HS-5 (cell line): ENCODE measurements at places on chromosomes 5 and 9.

DNA sequence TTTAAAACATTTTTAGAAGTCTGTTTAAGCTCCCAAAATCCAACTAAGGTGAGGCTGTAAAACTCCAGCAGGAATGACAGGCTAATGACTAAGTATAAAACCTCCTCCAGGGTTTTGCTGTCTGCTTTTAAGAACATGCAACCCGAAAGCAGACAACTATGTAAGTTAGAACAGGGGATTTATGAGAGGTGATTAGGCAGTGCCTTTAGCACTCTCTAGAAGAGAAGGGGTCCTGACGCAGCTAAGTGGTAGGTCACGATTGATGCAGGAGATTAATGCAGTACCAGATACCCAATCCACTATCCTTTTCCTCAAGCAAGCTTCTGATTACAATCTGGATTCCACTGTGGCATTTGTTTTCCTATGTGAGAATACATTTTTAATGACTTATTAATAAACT is 25.9 kb downstream of the HOMER1 start:
- DNase-seq = no peak

DNA sequence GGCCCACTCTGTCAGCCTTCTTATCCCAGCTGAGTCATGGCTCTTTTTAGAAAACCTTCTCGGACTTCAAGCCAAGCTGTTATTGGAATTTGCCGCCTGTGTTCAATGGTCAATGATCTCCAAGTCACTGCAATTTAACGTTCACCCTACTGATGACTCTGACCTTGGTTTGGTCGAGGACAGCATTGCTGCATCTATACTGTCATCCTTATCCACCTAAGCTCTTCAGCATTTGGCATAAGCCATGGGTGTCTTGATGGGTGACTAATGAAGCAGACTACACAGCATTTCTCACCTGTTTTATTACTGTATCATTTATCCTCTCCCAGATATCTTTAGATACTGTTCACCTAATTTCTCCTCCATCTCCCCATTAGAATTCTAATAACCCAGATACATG is 5.6 kb upstream of the HSPB3 start:
- no peak for DNase-seq

GRCh38 chr9:128892221-128892921 is 10.4 kb downstream of the LRRC8A start:
- no peak for DNase-seq

- no peak for DNase-seq
Measured at GRCh38 chr9:119905724-119906123, 536.5 kb upstream of the BRINP1 start.

GRCh38 chr5:150172556-150172955 is 6.0 kb downstream of the CDX1 start:
- DNase-seq = no peak

GRCh38 chr9:21708260-21708711 is 94.2 kb upstream of the MTAP start:
- no peak for DNase-seq

DNA sequence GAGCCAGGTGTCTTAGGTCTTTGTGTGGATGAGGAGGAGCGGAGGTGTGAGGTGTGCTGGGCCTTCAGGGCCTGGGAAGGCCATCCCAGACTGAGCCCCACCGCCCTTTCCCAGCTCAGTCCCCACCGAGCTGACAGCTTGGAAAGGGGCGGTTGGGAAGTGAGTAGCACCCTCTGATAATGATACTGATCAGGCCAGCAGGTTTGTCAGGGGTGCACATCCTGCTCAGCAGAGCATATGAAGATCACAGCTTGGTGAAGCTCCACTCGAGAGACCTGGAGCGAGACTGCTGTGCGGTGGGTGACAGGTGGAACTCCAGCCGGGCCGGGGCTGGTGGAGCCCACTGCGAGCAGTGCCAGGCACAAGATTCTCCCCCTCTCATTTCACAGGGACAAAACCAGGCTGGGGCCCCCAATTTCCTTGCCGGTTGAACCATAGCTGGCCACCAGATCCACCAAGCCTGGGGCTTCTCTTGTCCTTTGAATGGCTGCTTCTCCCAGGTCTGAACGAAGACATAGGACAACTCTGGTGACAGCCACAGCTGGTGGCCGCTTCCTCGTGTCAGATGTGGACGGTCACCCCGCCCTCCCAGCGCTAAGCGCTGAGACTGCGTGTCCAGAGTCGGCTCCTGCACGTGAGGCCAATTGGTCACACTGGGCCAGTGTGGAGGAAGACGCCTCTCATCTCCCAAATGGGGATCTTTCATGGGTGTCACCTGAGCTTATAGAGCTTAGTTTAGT is 8.3 kb downstream of the QRFP start:
- no peak for DNase-seq

DNA sequence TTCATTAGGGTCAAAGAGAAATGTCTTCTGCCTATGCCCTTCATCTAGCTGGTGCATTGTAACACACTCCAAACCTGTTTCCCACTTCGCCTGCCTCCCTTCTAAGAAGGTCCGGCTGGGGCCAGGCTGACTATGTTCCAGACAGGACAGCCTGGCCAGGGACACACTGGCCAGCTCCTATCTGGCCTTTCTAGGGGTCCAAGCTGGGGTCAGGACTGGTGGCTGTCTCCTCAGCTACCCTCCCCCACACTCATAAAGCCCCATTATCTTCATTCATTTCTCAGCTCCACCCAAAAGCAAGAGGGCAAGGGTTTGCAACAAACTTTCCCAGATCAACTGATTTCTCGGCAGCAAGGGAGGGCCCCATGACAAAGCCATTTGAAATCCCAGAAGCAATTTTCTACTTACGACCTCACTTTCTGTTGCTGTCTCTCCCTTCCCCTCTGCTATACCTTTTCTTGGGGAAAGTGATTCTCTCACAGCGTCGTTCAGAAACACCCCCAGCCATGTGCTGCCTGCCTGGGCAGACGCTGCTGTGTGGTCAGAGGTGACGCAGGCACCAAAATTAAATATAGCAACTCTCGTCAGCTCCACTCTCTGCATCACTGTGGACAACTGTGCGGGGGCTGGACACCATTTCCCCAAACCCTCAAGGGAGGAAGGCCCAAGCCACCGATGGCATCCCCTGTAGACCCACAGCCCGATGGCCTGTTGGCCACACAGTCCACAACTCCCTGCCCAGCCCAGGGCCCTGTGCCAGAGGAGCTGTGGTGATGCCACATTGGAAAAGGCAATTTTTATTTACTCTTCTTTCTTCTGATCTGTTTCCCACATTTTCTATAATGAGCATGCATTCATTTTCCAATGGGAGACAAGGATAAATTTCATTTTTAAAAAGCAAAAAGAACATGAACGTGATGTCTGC is 6.1 kb downstream of the IL13 start:
- DNase-seq = no peak

GRCh38 chr5:143707806-143708205 is 104.2 kb upstream of the HMHB1 start:
- DNase-seq = no peak

GRCh38 chr5:75843319-75843718 is 126.1 kb upstream of the POC5 start:
- no peak for DNase-seq

DNA sequence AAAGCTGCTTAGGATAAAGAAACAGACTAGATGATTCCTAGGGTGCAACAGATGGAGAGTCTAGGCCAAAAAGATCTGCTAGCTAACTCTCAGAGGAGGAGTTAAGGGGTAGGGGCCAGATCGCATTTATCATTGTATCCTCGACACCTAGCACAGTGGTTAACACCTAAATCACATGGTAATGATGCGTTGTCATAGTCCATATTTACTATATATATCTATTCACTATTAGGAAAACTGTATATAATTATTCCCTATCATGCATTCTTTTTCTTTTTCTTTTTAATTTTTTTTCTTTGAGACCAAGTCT is 92.8 kb upstream of the SLC44A1 start:
- DNase-seq = no peak

- DNase-seq = no peak
Measured at GRCh38 chr5:164317676-164318075, 812.3 kb downstream of the MAT2B start.
